T-helper 9 cell (primary cell): ENCODE measurements at places on chromosomes 2 and 18.

GRCh38 chr2:85539361-85540132 lies 579 bp downstream of the MAT2A start:
- peak; percentile 60 for DNase-seq

- no peak for DNase-seq
These were observed 7.1 kb upstream of the CEP68 start for GRCh38 chr2:65049010-65049639.

DNA sequence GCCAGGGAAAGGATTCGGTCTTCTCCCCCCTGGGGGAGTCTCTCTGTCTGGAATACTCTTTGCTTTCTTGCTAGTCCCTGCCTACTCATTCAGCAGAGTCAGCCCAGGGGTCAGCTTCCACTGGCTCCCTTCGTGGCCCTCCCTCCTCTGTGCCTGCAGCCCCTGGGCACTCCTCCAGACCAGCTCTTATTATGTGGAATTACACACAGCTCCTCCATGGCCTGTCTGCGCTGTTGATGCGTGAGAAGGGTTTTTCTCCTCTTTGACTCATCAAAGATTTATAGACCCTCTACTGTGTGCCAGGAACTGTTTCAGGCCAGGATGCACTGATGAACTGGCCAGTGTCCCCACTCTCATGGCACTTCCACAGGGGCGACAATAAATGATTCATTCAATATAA lies 44.4 kb downstream of the ST8SIA5 start:
- DNase-seq, result no peak

DNA sequence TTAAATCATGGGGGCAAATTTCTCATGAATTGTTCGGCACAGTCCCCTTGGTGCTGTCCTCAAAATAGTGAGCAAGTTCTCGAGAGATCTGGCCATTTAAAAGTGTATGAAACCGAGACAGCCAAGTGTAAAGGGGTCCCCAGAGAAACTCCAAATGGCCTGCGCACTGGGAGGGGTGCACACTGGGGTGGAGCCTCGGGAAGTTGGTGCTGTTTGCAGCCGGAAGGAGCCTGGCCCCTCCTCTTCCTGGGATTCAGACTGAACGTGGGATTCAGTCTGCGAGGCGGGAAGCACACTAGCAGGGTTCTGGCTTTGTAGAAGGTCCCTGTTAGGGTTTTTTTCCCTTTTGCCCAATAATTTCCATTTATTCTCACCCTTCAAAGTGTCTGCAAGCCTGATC lies 48.8 kb downstream of the RABL2A start:
- DNase-seq, result no peak

DNA sequence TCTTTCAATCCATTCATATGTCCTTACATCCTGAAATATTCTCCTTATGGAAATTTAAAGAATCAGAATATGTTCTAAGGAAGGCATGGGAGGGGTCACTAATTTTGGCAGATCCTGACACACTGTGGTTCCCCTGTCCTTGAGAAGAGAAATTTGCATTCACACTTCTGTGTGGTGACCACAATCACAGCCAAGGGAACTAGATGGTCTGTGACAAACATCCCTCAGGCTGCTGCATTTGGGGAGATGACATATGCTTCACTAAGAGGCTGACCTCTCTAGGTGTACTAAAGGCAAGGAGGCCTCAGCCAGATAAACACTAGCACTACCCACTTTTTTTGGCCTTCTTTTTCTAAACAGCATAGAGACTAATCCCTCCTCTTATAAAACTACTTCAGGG lies 129.6 kb downstream of the MREG start:
- DNase-seq, result no peak

DNA sequence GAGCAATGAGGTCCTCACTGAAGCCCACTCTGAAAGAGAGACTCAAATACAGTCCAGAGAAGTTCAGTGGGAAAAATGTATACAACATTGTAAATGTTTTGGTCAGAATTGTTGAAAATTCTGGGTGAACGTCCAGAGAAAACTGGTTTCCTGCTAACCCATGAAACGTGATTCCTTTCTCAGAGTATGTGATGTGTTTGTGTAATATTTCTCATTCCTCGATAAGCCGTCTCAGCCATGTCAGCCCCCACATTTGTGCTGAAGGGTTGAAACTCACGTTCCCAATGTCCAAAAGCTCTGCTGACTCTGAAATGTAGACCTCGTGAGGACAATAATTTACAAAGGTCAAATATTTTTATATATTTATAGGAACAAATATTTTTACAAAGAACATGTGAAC lies 51.6 kb downstream of the BMP10 start:
- DNase-seq, result no peak

GRCh38 chr2:172962824-172963223 lies 112.8 kb upstream of the MAP3K20 start:
- no peak for DNase-seq

GRCh38 chr2:204362581-204362980 lies 182.7 kb upstream of the PARD3B start:
- DNase-seq, result no peak

GRCh38 chr18:5317186-5317585 lies 21.7 kb upstream of the ZBTB14 start:
- no peak for DNase-seq

DNA sequence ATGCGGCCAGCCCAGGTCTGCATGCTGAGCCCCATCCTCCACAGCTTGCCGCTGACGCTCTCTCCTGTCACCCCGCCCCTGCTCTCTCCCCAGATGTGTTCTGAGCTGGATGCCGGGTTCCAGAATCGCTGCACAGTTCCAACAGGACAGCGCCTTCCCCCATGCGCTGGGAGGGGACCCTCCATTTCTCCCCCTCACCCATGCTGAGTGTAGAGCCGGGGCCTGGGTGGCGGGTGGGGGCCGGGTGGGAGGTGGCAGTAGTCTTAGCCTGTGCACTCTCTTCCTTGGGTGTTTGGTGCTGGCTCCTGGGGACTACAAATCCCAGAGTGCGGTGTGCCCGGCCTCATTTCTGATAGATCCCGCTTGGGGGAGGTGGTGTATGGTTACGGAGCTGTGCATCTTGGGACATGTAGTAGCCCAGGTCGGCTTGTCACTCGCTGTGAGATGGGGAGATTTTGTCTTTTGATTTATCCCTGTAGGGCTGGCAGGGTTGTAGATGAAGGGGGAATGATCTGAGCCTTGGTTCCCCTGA lies 6.8 kb downstream of the DNAJB2 start:
- no peak for DNase-seq

GRCh38 chr2:36360063-36360462 lies 4.5 kb downstream of the CRIM1 start:
- DNase-seq, result no peak

DNA sequence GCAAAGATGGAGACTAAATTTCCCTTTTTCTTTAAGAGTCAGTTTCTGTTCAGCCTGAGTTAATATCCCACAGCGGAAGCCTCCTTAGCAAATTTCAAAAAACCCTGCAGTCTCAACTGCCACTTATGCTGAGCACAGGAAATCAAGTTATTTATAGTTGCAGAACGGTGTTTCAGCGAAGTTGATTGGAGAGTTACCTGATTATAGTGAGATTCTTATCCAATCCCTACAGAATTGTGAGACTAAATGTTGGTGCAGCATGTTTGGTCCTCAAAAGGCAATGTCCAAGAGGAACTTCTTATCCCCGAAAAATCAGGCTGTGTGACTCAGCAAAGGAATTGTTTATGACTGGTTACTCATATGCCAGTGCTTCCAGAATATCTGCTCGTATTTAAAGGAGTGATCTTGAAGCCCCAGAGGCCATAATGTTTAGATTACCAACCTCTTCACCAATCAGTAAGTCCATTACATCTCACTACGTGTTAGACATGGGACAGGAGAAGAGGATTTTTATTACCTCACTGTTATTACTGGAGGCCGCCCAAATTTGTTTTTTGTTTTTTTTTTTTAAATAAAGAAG lies 67.9 kb downstream of the LRRFIP1 start:
- DNase-seq, result no peak

- DNase-seq, result no peak
These were observed 48.4 kb downstream of the BCL2 start for GRCh38 chr18:63271148-63271547.

DNA sequence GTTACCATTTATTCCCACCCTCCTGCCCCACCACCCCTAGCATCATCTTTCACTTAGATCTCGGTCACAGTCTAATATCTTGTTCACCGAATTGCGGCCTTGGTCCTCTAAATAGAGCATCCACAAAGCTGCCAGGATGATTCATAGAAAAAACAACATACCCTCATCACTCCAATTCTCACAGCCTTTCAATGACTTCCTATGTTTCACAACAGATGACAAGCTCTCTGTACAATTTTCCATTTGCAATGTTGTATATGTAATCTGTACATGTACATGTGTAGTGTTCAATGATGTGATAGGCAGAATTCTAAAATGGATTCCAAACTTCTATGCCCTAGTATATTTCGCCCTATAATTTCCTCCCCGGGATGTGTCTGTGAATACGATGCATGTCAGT lies 675.6 kb upstream of the CELF4 start:
- DNase-seq, result no peak

- DNase-seq, result no peak
These were observed at the start of gene ZNF521 for GRCh38 chr18:25351777-25352628. ZNF521 (minus strand) TSS chr18:25352166; CDS start chr18:25350946, 1,220 bp downstream.

DNA sequence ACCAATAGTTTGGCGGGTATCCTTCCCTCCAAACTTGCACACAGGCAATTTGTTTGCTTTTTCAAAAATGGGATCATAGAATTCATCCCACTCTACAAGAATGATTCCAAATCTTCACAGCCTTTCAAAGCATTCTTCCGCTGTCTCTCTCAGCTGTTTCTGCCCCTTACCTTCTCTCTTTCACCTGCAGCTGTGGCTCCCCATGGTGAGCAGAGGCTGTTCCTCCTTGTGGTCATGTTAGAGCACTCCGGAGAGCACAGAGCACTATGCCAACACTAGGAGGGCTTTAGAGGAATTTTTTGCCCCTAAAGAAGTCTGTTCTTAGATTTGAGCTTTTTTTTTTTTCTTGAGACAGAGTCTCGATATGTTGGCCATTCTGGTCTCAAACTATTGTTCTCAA lies 30.4 kb downstream of the MTHFD2 start:
- DNase-seq, result no peak

- no peak for DNase-seq
These were observed 41.1 kb downstream of the FEZ2 start for GRCh38 chr2:36556842-36557241.

- peak; percentile 14 for DNase-seq
These were observed 114.7 kb downstream of the FAM210A start for GRCh38 chr18:13611601-13612195.

DNA sequence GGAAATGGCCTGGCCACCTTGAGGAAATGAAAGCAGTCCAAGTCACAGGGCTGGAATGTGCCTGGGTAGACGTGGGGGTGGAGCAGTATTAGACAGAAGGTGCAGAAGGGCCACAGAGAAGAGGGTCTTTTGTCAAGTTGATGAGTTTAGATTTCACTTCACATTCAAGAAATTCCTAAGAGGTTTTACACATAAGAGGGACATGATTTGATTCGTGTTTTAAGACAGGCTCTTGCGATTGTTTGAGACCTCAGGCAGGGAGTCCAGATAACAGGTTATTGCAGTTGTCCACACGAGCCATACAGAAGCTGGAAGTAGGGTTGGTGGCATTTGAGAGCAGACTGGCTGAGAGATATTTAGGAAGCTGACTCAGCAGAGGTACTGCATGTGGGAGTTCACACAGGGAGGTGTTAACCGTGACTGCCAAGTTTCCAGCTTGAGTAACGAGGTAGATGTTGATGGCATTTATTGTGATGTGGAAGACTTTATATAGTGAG lies 64.6 kb downstream of the NEB start:
- no peak for DNase-seq

GRCh38 chr2:138534791-138535190 lies 33.2 kb downstream of the SPOPL start:
- DNase-seq, result no peak

GRCh38 chr18:50734342-50734741 lies 85.5 kb downstream of the MRO start:
- no peak for DNase-seq

DNA sequence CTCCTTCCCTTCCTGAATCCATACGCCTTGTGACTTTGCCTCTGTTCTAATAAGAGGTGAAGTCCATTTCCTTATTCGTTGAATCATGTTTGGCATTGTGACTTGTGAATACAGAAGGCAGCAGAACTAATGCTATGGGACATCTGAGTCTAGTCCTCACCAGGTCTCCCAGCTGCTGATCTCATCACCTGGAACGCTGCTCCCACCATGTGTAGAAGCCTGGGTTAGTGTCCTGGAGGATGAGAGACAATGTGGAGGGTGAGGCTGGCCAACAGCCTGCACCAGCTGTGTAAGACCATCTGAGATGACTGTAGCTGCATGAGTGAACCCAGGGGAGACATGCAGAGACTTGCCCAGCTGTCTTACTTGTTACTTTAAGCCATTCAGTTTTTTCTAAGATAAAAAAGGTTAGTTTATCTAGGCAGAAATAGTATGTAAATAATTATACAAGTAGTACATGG lies 3.5 kb upstream of the HAAO start:
- DNase-seq, result no peak

DNA sequence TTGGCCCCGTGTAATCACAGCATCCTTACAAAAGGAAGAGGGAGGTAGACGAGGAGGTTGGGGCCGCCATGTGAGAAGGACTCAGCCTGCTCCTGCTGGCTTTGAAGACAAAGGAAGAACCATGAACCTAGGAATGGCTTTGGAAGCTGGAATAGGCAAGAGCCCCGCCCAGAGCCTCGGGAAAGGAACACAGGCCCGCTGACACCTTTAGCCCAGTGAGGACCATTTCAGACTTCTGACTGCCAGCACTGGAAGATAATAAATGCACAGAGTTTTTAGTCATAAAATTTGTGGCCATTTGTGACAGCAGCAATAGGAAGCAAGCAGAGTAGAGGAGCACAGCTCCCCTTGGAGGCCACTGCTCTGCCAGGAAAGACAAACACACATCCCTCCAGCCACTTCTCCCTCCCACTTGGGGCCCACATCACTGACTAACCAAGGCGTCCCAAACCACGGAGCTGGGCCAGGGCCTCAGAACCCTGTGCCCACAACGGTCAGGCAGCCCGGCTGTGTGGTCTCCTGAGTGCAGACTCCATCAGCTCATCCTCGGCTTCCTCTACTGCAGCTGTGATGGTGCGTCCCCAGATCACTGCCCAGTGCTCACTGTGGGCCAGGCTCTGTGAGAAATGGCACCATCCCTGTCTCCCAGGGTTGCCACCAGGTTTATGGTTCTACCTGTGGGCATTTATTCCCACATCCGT lies 39.7 kb downstream of the TFCP2L1 start:
- no peak for DNase-seq

DNA sequence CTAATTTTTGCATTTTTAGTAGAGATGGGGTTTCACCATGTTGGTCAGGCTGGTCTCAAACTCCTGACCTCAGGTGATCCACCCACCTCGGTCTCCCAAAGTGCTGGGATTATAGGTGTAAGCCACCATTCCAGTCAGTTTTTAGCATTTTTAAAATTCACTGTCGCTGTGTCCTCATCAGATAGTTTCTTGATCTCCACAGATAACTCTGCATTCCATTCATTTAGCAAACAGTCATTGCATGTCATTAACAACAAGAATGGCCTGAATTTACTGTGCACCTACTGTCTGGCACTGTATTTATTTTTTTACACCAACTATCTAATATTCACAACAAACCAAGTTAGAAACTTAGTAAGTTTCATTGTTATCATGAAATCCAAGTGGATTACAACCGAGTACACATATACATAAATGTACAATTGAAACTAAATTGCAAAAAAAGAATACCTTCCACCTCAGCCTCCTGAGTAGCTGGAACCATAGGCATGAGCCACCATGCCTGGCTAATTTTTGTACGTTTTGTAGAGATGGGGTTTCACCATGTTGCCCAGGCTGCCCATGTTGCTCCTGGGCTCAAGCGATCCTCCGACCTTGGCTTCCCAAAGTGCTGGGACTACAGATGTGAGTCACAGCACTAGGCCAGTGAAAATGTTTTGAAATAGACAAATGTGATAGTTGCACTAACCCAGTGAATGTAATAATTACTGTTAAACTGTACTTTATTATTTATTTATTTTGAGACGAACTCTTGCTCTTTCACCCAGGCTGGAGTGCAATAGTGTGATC lies 4.3 kb downstream of the MCEE start:
- no peak for DNase-seq
